Activated CD8-positive, alpha-beta memory T cell treated with anti-CD3 and anti-CD28 coated beads for 1 hour (primary cell): ENCODE measurements at places on chromosomes 12 and 14.

DNA sequence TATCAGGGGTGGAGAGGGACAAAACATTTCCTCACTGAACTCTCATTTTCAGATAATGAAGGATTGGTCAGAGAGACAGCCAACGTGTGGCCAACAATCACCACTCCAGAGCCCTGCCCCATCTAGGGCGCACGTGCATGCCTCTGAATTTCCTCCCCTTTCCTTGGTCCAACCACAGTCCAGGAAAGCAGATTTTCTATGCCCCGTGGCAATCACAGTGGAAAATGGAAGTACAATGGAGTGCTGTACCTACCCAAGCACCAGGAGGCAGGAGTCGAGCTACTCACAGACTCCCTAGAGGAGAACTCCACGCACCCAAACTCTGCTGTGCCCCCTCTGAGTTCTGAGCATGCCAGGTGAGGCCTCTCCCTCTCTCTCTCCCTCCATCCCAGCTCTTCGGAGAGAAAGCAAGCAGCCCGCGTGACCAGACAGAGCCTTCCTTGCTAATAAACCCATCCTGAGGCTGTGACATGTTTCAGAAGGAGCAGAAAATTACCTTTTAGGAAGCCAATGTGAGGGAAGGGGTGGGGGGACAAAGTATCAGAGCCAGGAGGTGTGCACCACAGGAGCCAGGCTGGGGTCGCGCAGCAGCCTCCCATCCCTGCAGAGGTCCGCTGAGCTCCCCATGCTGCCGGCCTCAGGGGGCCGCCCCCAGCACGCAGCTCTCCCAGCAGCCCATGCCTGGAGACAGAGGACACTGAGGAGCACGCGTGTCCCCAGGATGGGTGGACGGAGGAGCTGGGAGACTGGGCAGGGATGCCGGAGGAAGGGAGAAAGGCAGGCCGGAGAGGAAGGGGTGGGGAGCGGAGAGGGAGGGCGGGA lies 73.4 kb downstream of the PITPNM2 start:
- no peak for DNase-seq

- no peak for DNase-seq
Observed at GRCh38 chr12:79411791-79412190, 279.0 kb downstream of the PAWR start.

DNA sequence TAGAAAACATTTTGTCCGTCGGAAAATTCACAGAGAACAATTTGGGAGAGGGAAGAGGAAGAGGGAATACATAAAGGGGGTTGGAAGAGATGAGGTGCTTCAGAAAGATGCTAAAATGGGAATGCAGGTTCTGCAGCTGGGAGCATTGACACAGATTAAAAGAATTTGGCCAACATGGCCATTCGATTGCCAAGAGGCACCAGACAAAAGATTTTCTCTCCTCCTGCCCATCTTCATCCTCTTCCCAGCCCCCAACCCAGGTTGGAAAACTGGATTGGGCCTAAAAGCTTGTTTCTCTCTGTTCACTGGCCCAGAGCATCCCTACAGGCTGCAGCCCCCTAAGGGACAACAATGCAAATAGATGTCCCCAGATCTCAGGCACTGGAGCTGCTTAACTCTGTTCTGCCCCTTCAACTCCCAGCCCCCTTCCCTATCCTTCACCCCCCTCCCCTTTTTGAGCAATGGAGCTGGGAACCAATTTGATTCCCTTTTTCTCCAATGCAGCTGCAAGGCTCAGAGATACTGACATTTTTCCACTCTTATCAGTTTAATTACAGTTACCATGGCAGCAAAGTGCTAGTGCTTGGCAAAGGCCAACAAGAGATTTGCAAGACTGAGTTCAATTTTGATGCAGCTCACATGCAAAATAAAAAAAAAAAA lies 1.9 kb downstream of the LMO3 start:
- DNase-seq, result no peak

- no peak for DNase-seq
Observed at GRCh38 chr12:90305379-90305778, 596.7 kb upstream of the ATP2B1 start.

DNA sequence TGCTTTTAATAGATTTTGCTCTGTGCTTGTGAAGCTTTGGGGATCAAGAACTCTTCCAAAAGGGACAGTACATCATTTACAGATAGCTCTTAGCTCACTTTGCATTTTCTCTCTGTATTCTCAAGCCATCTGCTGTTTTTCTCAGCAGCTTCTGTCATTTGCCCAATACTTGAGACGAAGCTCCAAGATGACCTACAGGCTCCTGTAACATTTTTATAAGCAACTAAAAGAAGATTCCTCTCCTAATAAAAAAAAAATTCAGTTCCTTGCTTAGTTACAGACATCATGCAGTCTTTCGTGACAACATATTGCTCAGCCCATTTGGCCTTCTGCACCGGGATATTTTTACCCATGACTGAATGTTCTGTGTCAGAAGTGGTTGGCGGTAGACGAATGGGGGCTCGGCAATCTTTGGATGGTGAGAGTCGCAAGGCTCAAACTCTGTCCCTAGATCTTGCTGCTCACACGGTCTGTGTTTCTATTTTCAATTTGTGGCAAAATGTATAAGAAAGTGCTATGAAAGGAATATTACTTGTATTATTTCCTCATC lies 215.6 kb downstream of the FSCB start:
- DNase-seq, result no peak

GRCh38 chr14:105846312-105846711 lies 319.9 kb downstream of the TMEM121 start:
- DNase-seq, result no peak

DNA sequence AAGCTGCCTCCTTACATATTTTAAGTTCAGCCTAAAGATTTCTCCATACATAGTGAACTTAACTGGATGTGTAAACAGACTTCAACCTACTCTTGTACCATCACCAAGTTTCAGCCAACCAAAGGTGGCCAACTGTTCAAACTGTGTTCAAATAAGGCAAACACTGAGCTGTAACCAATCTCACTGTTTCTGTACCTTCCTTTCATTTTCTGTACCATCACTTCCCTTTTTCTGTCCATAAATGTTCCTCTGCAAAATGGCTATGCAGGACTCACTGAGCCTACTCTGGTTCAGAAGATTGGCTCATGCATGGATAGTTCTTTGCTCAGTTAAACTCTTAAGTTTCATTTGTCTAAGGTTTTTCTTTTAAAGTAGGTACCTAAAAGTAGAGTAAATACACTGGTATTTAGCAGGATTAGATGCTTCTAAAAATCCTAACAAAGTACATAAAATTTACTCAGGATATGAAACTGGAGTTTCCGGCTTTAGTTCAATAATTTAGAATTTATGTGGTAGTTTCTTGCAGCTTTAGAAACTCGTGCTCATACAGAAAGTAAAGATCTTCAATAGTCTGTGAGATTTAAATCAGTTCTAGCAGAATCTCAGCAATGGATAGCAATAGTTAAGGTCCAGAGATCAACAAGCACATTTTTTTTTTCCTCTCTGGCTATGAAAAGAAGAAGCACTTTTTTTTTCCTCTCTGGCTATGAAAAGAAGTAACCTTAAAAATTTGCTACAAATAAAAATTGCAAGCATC lies 282.0 kb upstream of the PPFIA2 start:
- DNase-seq, result no peak

GRCh38 chr14:55898938-55899337 lies 219.3 kb upstream of the PELI2 start:
- DNase-seq, result no peak

DNA sequence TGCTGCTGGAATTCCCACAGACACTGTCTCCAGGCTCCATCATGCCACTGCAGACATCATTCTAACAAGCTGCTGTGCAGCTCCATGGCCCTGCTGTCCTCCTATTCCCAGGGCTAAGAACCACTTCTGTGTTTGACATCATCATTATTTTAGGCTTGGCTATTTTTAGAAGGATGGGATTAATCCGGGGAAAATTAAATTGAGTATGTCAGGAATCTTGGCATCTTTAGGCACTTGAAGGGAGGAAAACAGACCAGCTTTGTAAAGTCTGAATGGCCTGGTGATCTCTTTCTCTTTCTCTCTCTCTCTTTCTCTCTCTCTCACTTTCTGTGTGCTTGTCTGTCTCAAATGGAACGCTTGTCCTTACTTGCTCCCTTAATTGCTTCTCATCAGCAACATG lies 568.3 kb upstream of the FLRT2 start:
- no peak for DNase-seq

DNA sequence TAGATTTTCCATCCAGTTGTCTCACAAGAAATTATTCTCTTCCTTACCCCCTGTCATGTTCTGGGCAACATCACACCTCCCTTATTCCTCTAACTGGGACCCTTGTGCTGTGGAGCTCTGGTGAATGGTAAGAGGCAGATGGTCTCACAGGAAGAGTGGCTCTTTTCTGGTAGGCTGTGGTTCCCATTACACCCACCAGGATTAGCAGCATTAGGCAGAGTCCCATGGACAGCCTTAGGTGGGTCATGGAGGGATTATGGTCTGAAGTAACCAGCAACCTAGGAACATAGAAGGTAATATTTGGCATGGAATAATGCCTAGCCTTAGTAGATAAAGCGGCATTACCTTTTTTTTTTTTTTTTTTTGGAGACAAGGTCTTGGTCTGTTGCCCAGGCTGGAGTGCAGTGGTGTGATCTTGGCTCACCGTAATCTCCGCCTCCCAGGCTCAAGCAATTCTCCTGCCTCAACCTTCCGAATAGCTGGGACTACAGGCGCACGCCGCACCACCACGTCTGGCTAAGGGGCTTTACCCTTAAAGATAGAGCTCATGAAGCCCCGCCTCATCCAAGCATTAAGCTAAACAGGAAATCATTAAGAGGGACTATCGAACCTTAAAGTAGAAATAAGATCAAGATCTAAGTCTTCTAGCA lies 4.0 kb downstream of the C14orf119 start:
- no peak for DNase-seq

DNA sequence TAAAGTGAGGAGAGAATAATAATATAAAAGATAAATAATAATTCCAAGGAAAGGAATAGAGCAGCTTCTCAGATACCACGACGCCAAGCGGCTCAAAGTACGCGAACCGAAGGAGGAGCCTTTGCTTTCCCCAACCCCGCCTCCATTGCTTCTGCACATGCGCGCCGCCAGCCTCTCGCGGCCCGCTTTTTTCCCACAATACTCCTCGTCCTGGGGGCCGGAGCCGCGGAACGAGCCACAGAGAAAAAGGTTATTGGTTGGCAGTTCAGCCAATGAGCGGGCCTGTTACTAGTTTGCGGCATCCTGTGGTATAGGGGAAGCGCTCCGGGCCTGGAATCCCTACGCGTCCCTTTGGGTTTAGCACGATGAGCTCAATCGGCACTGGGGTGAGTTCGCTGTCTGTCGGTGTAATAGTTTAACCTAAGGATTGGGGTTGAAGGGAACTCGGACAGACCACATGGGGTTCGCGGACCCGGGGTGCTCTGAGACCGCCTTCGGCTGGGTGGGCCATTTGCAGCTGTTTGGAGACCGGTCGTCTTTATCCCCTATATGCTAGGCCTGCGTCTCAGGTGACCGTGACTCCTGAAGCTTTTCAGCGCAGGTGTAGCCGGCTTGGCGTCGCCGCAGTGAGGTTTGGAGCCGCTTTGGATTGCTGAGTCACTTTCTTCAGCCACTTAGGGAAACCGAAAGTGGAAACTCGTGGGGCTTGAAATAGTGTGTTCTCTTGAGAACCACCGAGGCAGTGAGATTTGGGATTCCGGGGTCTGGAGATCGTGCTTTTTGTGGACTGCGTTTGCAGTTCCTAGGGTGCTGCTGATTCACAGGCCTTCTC lies at the start of gene PSMA3:
TSS of gene PSMA3 (plus strand) at position 288 of the 832 bp plus-strand sequence. CDS start at position 366, 78 bp downstream.
- peak; percentile 96 for DNase-seq

- peak; percentile 4 for DNase-seq
Observed at GRCh38 chr14:94423453-94424056, 29.0 kb downstream of the SERPINA11 start.

DNA sequence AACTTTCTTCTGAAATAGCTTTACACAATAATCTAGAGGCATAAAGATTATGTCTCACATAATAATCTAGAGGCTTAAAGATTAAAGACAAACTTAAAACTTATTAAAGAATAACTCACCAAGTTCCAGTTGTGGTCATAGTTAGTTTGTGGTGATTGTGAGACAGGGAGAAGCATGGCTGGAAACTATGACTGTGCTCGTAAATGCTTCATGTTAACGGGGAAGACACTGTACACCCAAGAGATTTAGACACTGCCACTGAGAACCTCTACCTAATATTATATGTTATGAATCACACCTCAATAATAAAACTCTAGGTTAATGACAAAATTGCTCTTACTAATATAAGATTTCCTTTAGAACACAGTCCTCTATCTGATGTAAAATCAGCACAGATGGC lies 541.6 kb downstream of the TMEM121 start:
- DNase-seq, result no peak

DNA sequence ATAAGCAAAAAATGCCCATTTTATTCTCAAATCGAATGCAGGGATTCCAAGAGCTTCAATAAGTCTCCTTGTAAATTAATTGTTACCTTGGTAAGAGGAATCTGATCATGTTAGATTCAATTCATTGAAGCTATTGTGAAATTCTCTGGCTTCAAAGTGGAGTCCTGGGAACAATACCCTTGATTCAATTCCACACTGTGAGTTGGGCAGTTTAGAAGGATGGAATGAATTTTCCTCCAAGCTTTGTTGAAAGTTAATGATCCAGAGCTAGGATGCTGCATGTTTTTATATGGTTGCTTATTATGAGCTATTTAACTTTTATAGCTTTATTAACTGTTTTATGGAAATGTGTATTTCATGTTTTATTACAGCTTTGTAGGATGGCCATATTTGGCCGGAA lies 89.9 kb upstream of the IGF1 start:
- no peak for DNase-seq

- no peak for DNase-seq
Observed at GRCh38 chr12:29463198-29463597, 34.3 kb downstream of the OVCH1 start.

GRCh38 chr14:39393289-39393688 lies 38.9 kb downstream of the FBXO33 start:
- DNase-seq, result no peak

DNA sequence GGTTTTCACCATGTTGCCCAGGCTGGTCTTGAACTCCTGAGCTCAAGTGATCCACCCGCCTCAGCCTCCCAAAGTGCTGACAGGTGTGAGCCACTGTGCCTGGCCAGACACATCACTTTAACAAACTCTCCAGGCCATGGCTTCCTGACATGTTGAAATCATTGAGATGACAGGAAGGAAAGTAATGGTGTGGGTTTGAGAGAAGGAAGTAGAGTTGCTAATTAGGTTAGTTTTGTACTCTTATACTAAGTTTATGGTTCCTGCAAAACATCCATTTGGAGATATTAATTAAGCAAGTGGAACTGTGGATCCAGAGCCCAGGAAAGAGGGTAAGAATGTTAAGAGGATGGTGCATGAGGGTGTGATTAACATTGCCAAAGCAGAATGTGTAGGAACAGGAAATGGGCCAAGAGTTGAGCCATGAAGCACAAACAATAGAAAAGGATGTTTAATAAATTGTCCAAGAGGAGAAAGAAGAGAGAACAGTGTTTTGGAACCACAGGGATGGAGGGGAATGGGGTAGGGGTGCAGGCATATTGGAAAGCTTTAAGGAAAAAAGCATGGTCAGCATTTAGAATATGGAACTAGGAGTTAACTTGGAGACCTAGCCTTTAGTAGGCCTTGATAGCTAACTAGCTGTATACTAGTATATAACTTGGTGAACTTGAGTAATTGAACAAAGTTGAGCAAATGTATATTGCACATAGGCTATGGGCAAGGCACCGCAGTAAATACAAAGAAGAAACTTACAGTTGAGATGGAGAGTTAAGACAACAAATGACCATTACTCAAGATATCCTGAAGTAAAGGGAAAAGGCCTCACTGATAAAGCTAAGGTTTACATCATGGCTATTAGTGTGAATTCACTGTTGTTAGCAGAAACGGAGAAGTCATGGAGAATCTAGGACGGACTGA lies 91.3 kb upstream of the DNM1L start:
- no peak for DNase-seq
